Hair follicle dermal papilla cell (primary cell): ENCODE measurements at places on chromosomes 7 and 10. TPM values are rescaled to one million over a fixed set of nuclear protein-coding genes. Genes with fewer than 3 reads are reported as not detected.

ZP3 gene
- 1.6 and 2.3 TPM in 2 replicates for total RNA-seq

PCLO gene
- 0.12 and 0.32 TPM in 2 replicates for total RNA-seq

ZNF722 gene
- not detected in 2 replicates for total RNA-seq

EGR2 gene
- total RNA-seq, result 0.61 and 1.1 TPM in 2 replicates

LOXL4 gene
- total RNA-seq, result 93.3 and 135 TPM in 2 replicates

SPDYE1 gene
- under 0.01 TPM in 1 of 2 replicates, not detected in the other for total RNA-seq

SLC18A3 gene
- total RNA-seq, result not detected in 2 replicates

ZNF485 gene
- 1.9 and 2.6 TPM in 2 replicates for total RNA-seq

SHTN1 gene
- 3.3 and 4.4 TPM in 2 replicates for total RNA-seq

PAX2 gene
- total RNA-seq, result not detected in 2 replicates

PON1 gene
- not detected in 2 replicates for total RNA-seq

MINDY4 gene
- 14.2 and 14.8 TPM in 2 replicates for total RNA-seq

RNF133 gene
- 0.36 and 0.65 TPM in 2 replicates for total RNA-seq
